Mesenteric fat pad (tissue), 1 donor: ENCODE measurements at places on chromosomes 11 and 22. TPM values are rescaled to one million over a fixed set of nuclear protein-coding genes. Genes with fewer than 3 reads are reported as not detected.

GRCh38 chr11:115631609-115632008, 127.4 kb upstream of the CADM1 start:
- no peak for DNase-seq

The FGF4 gene
- total RNA-seq = not detected

GRCh38 chr22:48959496-48959895, 868.2 kb downstream of the BRD1 start:
- peak; percentile 60 for DNase-seq

DNA sequence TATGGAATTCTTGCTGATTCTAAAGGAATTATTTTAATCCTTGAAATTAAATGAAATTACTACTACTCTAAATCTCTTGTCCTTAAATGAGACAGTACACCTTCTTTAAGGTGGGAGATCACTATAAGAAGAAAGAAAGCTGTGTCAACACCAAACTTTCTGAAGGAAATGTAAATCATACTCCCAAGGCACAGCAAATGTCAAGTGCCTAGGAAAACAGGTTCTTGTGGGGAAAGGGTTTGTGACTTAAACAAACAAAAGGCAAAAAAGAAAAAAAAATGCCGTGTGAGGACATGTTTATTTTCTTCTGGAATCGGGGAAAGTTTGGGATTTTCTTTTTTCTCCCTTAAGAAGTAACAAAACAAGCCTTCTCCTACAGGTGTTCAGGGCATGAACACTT, 745.1 kb downstream of the DLG2 start:
- no peak for DNase-seq

DNA sequence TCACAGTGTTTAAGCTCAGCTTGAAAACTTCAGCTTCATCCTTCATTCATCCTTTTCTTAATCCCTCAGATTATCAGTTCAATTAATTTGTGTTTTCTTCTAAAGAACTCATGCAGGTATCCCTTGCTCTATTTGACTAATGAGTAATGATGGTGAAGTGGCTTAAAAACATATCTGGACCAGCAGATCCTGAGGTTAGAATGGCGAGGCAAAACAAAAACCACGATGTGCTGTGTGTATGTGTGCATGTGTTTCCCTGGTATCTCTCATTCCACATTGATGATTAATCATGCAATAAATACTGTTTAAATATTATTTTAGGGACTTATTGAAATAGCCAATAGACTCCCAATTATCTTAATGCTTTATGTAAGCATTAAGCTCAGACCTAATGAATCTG, 437.0 kb downstream of the DYNC2H1 start:
- DNase-seq = no peak

DNA sequence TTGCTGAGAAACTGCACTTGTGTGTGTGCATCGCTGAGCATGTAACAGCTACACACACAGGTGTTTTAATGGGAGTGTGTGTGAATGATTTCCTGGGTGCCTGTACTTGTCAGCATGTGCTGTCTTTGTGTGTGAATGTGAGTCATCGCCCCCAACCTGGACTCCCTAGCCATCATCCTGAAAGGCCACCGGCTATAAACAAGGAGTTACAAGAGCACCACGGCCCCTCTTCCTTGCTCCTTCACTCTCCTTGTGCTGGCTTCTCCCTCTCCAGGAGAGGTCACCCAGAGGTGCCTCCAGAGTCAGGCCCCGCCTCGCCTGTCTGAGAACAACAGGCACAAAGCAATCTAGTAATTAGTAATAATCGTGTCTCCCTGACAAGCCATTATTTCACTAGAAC, 419.2 kb downstream of the BUD13 start:
- no peak for DNase-seq
